Lung microvascular endothelial cell (primary cell): ENCODE measurements at places on chromosomes 6 and 20. TPM values are rescaled to one million over a fixed set of nuclear protein-coding genes. Genes with fewer than 3 reads are reported as not detected.
A peak's percentile ranks its signal among the peaks of the same experiment; 100 is the strongest.

GRCh38 chr20:36320261-36320897 lies 14.2 kb downstream of the DLGAP4 start:
- no peak for DNase-seq

DNA sequence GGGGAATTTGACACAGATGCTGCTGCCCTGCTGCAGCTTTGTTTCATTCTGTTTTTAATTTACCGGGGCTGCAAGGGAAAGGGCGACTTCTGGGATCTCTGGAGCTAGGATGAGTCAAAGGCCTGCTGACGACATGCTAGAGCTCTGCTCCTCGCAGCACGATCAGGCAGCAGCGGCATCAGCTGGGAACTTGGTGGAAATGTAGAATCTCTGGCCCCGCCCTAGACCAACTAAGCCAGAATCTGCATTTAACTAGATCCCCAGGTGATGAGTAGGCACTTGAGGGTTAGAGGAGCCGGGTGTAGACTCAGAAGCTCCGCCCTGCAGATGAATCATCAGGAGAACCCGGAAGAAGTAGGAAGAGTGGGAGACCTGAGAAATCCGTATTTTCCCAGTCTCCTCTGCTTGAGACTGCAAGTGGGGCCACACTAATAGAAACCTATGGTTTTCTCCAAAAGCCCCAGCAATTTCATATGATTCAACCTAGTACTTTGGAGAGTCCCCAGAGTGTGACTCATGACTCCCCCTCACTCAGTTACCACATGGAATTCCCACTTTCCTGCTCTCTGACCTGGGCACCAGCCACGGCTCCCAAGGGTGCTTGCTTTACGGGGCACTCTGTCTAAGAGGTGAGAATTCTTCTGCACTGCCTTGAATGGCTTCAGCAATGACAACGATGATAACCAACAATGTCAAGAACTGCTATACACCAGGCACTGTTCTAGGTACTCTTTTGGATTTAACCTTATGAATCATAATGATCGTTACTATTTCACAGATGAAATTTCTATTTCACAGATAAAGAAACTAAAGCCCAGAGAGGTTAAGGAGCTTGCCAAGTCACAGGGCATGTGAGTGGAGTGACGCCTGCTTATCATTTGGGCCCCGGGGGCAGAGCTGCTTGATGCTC lies 18.1 kb downstream of the TUBB2B start:
- DNase-seq = peak; percentile 16

DNA sequence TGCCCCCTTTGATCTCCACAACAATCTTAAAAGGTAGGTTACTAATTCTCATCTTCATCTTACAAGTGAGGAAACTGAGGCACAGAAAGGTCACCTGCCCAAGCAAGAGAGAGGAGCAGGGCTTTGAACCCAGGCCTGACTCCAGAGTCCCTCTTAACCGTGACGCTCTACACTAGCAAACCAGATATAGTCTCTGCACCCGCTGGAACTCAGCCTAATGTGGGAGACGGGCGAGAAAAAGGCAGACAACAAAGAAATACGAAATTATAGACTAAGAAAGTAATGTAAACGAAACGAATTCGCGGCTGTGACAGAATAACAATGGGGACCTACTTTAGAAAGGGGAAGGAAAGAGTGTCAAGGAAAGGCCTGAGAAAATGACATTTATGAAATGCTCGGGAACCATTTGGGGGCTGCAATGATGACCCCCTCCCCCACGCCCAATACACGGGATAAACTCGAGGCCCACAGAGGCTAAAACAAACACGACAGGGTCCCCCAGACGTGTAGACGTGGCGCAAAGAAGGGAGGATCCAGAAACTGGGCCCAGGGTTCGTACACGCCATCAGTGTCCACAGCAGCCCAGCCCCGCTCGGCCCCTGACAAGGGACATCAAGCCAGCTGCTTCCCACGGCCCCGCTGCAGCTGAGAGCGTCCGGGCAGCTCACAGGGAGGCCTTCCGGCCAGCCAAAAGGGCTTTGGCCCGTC lies 637 bp downstream of the TRPC4AP start:
- peak; percentile 69 for DNase-seq

DNA sequence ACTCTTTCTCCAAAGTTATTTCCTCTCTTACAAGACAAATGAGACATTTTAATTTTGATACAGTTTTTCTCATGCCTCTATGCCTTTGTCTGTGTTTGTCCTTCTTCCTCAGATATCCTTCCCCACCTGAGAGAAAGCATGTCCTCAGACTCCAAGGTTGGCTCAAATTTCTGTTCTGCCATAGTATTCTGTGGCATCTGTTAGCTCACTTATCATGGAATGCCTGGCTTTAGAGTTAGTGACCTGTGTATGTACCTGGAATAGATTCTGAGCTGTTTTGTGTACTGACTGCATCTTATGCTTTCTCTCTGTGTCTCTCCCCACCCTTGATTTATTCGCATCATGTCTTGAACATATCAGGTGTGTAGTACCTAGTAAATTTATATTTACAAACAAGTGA lies 90.0 kb downstream of the CENPW start:
- no peak for DNase-seq

DNA sequence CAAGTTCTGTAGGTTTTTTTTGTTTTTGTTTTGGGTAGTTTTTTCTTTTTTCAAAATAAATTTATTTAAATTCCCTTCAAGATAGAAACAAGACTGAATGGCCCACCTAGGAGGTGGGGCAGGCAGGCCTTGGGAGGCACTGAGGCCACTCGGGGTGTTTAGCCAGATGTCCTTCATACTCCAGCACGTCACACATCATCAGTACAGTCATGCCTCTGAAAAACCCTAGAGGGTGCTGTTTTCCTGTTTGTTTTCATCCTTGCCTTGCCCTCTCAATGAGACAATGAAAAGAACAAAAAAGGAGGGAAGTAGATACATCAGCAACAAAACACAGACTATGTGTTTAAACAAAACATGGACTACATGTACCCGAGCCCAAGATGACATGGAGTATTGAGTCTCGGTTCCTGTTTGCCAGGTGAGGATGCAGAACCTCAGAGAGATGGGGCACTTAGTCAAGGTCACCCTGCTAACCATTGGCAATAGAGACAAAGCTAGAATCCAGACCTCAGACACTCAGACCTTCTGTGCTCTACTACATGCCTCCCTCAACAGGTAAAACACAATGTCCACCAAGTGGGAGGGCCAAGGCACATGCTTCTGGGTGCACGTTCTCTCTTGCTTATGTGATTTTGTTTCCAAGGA lies 26.8 kb upstream of the CLIC5 start:
- DNase-seq = peak; percentile 56

GRCh38 chr6:161088676-161089328 lies 97.2 kb downstream of the MAP3K4 start:
- peak; percentile 23 for DNase-seq

- no peak for DNase-seq
These were observed 22.9 kb downstream of the CNKSR3 start for GRCh38 chr6:154487367-154488247.

DNA sequence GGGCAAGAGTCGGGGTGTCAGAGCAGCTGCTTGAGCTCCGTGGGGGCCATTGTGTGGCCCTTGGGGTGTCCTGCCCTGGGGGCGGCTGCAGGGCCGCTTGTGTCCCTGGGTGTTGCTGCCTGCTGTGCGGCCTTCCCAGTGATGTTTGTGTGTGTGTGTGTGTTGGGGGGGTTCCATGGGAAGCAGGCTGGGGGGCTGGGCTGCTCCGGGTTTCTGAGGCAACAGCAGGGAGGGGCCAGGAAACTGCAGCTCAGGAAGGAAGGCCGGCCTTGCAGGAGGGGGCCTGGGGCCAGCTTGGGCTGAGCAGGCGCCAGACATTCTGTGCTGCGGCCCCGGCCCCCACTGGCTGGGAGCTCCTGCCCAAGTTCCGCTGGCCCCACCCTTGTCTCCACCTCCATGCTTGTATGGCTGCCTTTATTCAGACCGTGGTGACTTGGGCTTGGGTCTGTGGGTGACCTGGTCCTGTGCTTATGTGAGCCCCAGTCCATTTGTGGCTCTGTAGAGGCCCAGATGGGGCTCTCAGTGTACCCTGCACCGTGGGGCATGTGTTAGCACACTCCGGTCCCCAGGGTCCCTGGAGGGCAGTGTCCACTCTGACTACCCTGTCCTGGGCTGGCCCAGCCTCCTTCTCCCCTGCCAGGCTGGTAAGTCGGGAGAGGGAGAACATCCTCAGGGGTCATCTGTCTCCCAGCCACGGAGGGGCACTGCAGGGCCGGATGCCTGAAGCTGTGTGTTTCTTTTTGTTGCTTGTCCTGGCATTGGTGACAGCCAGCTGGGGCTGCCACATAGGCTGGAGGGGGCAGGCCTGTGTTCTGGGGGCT lies 4.6 kb upstream of the SOX18 start:
- DNase-seq = peak; percentile 92

DNA sequence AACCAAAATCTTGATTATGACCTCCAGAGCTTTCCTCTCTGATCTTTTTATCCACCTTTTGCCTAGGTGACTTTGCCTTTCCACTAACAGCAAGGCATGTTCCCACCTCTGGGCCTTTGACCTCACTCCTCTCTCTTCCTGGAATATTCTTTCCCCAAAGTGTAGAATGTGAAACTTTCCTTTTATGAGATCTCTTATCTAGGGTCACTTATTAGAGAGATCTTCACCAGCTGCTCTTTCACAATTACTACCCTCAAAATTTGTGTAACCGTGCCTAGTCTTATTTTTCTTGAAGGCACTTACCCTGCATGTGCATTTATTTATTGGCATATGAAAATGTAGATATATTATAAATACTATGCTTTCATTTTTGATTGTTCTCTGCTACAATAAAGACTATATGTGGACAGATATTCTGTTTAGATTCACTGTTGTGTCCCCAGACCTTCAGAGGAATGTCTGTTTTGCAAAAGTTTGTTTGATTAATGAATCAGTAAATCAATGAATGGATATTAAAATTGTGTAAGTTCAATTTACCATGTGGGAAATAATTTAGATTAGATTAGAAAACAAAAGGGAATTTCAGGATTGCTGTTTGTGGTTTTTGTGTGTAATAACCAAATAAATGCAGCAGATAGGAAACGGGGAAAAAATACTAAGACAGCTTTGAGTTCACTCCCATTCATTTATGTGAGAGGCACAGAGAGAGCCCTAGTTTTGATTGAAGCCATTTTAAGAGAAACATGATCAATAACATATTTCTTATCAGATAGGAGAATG lies 207.0 kb downstream of the ADGB start:
- no peak for DNase-seq

- DNase-seq = no peak
These were observed 13.4 kb downstream of the SLX4IP start for GRCh38 chr20:10448270-10449156.

- no peak for DNase-seq
These were observed 43.4 kb downstream of the SMPDL3A start for GRCh38 chr6:122832459-122832858.

DNA sequence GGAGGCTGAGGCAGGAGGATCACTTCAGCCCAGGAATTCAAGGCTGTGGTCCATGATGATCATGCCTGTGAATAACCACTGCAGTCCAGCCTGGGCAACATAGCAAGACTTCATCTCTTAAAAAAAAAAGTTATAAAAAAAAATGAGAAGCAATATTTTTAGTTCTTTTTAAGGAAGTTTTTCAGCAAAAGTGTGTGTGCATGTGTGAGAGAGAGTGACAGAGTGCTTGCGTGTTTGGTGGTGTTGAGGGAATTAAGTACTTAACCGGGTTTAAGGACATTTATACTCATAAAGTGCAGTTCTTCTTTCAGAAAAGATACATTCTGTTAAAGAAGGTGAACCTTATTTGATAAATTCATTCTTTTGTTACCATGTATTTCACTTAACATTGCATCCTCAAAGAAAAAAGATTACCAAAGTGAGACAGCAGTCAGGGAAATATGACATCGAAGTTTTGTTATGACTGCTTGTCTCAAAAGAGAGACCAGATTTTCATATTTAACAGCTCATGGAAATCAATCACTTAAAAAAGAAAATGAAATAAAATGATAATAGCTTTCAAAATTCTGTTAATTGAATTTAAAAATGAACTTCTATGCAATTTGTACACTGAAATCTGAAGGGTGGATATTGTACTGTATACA lies 254.7 kb downstream of the ARHGAP18 start:
- DNase-seq = no peak

GRCh38 chr6:159953091-159953601 lies 15.7 kb upstream of the IGF2R start:
- no peak for DNase-seq

DNA sequence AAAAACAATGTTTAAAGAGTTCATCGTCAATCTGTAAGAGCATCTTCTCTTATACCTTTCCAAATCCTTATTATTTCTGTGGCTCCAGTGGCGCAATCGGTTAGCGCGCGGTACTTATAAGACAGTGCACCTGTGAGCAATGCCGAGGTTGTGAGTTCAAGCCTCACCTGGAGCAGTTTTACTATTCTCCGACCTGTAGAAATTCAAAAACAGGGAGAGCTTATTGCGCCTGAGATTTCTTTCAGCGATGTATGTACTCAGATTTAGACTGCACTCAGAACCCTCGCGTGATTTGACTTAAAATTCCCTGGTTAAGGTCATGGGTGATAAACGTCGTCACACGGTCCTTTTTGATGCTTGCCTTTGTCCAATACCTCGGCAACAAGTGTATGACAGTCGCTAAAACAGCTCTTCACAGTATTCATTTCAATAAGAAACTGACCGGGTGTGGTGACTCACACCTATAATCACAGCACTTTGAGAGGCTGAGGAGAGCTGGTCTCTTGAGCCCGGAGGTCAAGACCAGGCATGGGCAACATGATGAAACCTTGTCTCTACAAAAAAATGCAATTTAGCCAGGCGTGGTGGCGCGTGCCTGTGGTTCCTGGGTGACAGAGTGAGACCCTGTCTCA lies 11.9 kb downstream of the GPX5 start:
- no peak for DNase-seq

- peak; percentile 38 for DNase-seq
These were observed 768 bp upstream of the FYN start for GRCh38 chr6:111874025-111874415.

DNA sequence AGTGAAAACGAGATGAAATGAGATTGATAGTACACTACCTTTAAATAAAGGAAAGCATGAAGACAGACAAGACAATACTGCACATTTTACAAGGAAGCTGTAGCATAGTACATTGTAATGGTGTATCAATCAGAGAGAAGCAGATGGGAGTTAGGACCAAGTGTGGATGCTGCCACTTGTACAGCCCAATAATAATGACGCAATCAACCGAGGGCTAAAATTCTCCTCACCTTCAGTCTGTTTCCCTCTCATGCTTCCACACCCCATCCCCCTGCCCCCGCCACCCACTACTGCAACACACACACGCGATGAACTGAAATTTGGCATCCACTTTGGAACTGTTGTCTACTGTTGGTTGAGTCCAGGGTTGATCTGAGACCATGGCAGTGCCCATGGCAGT lies 12.4 kb upstream of the HDGFL1 start:
- DNase-seq = no peak

DNA sequence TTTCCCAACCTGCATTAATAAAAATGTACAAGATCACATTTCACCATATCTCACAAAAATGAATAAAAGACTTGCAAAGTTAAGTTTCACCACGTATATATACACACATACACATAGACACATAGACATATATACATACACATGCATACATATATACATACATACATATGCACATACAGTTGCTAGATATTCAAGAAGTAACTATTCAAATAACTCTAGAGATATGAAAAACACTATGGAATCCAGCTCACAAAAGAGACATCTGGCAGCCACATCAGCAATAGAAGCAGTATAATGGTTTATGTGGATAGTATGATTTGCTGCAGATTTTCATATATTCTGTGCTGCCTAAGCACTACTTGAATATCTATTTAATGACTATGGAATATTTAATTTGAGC lies 28.1 kb downstream of the PAK5 start:
- DNase-seq = no peak

The ZC2HC1B gene
- not detected in 2 replicates for total RNA-seq

The OTOR gene
- total RNA-seq = not detected in 2 replicates

The SNRPB gene
- 147 and 211 TPM in 2 replicates for total RNA-seq

The DEFB124 gene
- not detected in 2 replicates for total RNA-seq

The SMPDL3A gene
- 2.4 and 5.4 TPM in 2 replicates for total RNA-seq

The PTPRA gene
- 19.8 and 22.2 TPM in 2 replicates for total RNA-seq
